BE2C (cell line): ENCODE measurements at places on chromosomes 7 and 10.

DNA sequence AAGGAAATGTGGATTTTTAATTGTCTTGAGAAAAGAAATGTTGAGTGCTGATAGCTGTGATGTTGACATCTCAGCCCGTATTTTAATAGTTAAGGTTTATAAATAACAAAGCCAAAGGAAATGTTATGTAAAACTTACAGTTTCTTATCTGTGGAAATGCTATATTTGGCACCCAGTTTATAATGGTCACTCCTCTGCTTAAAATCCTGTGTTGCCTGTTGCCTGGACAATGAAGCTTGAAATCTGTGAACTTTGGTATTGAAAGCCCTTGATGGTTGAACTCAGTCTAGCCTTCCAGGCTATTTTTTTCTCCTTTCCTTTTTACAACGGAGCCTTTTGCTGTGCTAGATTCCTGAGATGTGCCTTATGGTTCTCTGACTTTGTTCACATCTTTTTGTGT is 46.5 kb downstream of the MCU start:
- no peak for DNase-seq

- DNase-seq: no peak
Measured at GRCh38 chr7:127976738-127977120, 54.5 kb downstream of the LRRC4 start.

- DNase-seq: no peak
Measured at GRCh38 chr7:33547880-33548279, 357.5 kb upstream of the BMPER start.

DNA sequence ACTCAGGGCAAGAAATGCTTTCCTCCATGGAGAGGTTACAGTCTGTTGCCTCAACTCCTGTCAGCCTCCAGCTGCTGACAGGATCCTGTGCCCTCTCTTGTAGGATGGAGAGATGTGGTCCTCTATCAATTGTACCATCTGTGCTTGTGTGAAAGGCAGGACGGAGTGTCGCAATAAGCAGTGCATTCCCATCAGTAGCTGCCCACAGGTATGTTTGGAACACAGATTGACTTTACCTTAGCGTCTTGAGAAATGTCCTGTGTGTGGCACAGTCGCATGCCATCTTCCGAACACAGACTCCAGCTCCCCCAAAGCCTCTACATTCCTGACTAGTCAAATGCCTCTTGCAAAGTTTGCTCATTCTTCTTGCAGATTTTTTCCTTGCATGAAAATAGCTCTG is 152.6 kb downstream of the BMPER start:
- DNase-seq: no peak

DNA sequence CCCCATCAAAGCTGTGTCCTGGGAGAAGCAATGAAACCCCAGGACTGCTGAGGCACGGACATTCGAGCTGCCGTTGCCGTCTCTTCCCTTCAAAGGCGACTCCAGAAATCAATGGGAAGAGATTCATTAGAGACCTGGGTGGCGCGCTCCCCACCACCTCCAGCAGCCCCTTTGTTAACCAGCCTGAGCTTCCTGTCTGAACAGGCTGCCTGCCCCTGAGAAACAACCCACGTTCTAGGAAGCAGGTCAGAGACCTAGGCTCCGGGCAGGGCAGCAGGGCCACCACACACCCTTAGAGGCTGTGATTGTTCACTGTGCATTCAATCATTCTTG is 110.9 kb upstream of the PPIF start:
- no peak for DNase-seq

- peak; percentile 62 for DNase-seq
Measured at GRCh38 chr10:77456414-77456813, 181.2 kb downstream of the KCNMA1 start.

DNA sequence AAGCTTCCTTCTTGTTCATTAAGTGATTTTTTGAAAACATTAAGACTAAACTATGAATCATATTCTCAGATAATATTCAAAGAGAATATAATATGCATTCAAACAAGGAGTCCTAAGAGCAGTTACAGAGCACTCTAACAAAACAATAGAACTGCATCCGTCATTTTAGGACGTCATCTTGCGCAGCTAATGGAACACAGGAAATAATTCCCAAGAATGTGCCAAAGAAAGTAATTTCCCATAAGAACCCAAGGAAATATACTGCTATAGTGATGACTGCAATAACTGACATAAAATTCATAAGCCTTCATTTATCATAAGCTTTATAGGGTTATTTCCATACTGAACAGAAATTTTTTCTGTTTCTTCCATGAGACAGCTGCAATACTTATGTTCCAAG is 28.3 kb upstream of the CASD1 start:
- no peak for DNase-seq

DNA sequence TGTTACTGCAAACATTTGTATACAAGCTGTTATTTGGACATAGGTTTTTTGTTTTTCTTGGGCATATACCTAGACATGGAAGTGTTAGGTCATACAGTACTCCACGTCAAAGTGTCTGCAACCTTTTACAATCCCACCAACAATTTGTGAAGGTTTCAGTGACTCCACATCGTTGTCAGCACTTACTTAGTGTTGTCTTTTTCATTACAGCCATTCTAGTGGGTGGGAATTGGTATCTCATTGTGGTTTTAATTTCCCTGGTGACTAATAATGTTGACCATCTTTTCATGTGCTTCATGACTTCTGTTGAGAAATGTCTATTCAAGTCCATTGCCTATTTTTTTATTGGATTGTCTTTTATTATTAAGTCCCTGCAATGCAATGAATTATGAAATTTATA is 95.0 kb downstream of the UBE3C start:
- DNase-seq: no peak

DNA sequence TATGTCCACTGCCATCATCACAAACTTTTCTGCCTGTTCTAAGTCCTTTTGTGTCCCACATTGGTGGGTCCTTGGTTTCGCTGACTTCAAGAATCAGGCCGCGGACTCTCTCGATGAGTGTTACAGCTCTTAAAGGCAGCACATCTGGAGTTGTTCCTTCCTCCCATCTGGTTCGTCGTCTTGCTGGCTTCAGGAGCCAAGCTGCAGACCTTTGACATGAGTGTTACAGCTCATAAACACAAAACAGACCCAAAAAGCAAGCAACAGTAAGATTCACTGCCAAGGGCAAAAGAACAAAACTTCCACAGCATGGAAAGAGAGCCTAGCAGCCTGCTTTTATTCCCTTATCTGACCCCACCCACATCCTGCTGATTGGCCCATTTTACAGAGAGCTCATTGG is 30.2 kb downstream of the ASNS start:
- DNase-seq: no peak
